ENCODE measurements at places on chromosomes 6 and 20. TPM values are rescaled to one million over a fixed set of nuclear protein-coding genes. Genes with fewer than 3 reads are reported as not detected.

RWDD1 gene
- total RNA-seq, result 42.4 TPM

LSM2 gene
- 122 TPM for total RNA-seq

PPP2R5D gene
- total RNA-seq, result 51.3 TPM

ATP6V1G2 gene
- total RNA-seq, result 4.1 TPM

EPHA7 gene
- not detected for total RNA-seq

MEI4 gene
- total RNA-seq, result not detected

MCHR2 gene
- not detected for total RNA-seq

DEFB132 gene
- not detected for total RNA-seq

ABHD16B gene
- total RNA-seq, result not detected

PRPH2 gene
- total RNA-seq, result not detected

SALL4 gene
- not detected for total RNA-seq

RSPO3 gene
- not detected for total RNA-seq

TSHZ2 gene
- 29.3 TPM for total RNA-seq

SRMS gene
- total RNA-seq, result not detected

E2F3 gene
- 17.5 TPM for total RNA-seq

RBBP8NL gene
- not detected for total RNA-seq

RWDD2A gene
- total RNA-seq, result 2.8 TPM

HEY2 gene
- not detected for total RNA-seq

YWHAB gene
- total RNA-seq, result 198 TPM

Data from activated T-cell treated with anti-CD3 and anti-CD28 coated beads, Interleukin-2, amount 50 U/mL, for 72 hours (primary cell).